ENCODE measurements at places on chromosomes 2 and 18.

DNA sequence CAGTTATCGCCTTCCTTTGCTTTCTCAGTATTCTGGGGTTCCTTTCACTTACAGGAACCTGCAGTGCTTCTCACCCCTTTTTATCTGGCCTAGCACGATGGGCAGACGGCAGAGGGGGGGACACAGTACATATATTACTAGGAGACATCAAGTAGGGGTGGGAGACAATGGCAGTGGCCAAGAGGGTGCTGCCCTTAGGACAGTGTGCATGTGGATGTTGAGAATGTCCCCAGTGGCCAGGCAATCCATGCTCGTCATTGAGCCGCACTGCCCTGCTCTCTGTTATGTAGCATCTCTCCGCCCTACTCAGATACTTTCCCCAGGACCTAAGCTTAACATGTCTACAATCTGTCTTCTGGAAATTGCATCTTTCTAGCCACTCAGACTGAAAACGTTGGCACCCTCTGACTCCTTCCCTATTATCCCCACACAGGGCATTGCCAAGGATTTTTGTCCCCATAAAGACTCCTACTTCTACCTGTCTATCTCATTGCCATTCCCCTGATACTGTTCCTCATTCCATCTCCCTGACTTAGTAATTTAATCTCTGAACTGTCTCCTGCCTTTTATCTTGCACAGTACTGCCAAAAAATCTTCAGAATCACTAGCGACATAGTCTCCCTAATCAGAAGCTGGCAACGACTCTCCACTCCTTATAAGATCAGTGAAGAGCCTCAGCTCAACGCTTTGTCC, 6.6 kb downstream of the DSG2 start:
- DNase-seq, result no peak

GRCh38 chr2:233059797-233060500, at the start of gene INPP5D:
Gene INPP5D (plus strand): TSS chr2:233060342. CDS start chr2:233060479, 137 bp downstream.
- DNase-seq, result peak; percentile 58

GRCh38 chr18:3605954-3606443, 156.0 kb downstream of the TGIF1 start:
- DNase-seq, result no peak

- DNase-seq, result no peak
These were observed 17.2 kb upstream of the COL3A1 start for GRCh38 chr2:188956961-188957360.

GRCh38 chr2:41741951-41742595, 305.7 kb upstream of the PKDCC start:
- no peak for DNase-seq

DNA sequence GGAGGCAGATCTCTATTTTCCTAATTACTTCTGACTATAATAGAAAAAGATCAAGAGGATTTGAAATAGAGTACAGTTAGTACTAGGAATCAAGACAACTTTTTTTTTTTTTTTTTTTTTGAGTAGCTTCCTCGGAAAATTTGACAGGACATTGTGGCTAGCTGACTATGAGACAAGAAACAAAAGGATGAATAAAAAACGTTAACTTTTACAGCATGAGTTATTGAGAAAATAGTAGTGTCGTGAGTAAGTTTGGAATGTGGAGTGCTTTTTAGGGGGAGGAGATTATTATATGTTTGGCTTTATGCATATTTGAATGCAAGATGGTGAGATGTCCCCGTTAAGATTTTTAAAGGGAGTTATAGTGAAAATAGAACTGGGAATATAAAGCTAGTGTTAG, 27.7 kb upstream of the CPS1 start:
- no peak for DNase-seq

GRCh38 chr2:151381266-151381665, 23.9 kb downstream of the TNFAIP6 start:
- no peak for DNase-seq

- no peak for DNase-seq
These were observed 105.2 kb downstream of the SEPTIN10 start for GRCh38 chr2:109508556-109508955.

DNA sequence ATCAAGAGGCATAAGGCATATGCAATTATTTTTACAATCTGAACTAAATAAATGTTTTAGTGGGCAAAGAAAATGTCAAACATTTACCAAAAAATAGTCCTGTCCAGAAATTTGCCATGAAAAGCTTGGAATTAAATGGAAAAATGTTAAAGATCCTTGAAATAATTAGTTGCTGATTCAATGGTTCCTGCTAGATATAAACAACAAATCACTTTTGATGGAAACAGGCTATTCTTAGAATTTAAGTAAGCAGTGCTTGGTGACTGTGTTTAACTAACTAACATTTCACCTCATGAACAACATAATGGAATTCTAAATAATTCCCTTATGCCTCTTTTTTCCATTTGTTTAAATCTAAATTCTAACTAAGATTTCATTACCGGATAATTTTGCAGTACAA, 3.9 kb downstream of the RND3 start:
- no peak for DNase-seq

GRCh38 chr2:45274250-45274926, 265.1 kb upstream of the SIX2 start:
- DNase-seq, result no peak

DNA sequence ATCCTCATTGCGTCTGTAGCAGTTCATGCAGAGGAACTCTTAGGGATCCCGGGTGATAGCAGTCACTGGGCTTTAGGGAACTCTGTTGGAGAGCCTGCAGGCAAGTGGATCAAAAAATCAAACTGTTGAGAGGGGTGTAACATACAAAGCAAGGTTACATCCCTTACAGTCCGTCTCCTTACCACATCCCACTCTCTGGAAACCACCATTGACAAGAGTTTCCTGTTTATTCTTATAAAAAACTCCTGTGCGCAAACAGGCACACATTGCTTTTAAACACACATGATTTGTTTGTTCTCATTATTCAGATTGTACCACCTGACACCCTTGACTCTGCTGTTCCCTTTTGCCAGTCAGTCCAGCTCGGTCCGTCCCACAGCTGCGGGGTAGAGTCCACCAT, 137.7 kb downstream of the LTBP1 start:
- no peak for DNase-seq

All from hematopoietic multipotent progenitor cell (in vitro differentiated cells).